Renal cortical epithelial cell (primary cell): ENCODE measurements at places on chromosomes 11 and 22.

DNA sequence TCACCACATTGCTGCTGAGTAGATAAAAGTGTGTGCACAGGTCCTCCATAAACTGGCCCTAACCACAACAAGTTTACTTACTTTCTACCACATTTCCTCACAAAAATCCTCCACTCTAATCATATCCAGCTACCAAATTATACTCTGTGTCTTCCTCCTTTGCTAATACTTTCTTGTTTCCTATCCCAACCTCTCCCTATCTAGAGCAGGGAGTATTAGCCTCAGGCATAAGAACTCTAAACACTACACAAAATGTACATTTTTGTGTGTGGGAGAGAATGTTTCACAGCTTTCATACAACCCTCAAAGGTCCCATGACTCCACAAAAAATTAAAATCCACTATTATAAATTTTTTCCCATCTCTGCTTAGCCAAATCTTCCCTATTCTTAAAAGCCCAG, 72.4 kb downstream of the ATG16L2 start:
- no peak for DNase-seq

GRCh38 chr11:32141745-32142546, 51.1 kb downstream of the RCN1 start:
- DNase-seq, result no peak

GRCh38 chr11:132803436-132803835, 728.9 kb downstream of the OPCML start:
- no peak for DNase-seq

GRCh38 chr11:44387415-44387814, 77.5 kb upstream of the ALX4 start:
- DNase-seq, result no peak
